HEK293T (cell line): ENCODE measurements at places on chromosomes 2 and 18.

DNA sequence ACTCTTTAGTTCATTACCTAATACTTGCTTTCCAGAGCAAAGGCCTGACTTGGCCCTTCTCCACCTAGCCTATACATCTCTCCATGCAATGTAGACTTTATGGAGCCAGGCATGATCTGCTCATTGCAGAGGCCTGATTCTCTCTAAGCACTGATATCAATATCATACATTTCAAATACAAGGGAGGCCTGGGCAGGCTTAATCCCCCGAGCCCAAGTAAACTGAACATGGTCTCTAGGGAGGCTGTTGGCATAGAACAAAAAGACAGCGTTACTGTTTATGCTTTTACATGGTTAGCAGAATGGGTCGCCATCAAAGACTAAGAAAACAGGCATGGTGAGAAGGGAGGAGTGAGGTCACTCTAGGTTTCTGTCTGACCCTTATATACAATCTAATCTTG is 695.1 kb downstream of the ZEB2 start:
- no peak for DNase-seq

- no peak for DNase-seq
Measured at GRCh38 chr2:43467891-43468290, 127.9 kb downstream of the THADA start.

DNA sequence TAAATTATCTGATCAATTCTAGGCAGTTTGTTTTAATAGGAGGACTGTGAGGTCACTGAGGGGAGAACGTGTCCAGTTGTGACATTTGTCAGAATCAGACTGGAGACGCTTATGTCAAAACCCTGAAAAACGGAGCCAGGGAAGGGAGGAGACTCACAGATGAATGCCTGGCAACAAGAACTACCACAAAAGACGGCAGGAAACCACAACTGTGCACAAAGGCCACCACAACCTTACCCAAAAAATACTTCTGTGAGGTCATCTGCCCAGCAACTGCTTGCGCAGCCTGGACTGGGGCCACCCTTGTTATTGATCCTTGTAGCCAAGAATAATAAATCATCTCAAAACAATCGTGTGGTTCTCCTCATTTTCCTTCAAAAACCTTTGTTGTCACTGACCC is 173.0 kb upstream of the ALKAL2 start:
- no peak for DNase-seq

GRCh38 chr2:210586381-210586780 is 30.0 kb downstream of the CPS1 start:
- no peak for DNase-seq

GRCh38 chr2:9945596-9945995 is 5.9 kb upstream of the GRHL1 start:
- no peak for DNase-seq
